ENCODE measurements at places on chromosomes 4 and X.
A peak's percentile ranks its signal among the peaks of the same experiment; 100 is the strongest.

DNA sequence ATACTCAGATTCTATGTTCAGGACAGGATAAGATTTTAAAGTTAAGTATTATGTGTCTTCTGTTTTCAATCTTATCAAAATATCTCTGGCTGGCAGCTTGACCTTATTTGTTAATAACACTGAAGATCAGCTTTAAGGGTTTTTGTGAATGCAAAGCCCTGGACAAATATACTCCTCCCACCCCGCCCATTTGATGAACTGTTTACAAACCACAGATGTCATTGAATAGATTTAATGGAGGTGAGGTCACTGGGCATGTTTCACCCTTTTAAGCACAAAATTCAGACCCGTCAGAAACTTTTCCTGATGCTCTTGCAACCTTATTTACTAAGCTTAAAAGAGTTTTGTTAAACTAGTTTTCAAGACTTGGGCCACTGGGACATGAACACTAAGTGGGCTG lies 10.1 kb upstream of the CXCL8 start:
- DNase-seq, result no peak

DNA sequence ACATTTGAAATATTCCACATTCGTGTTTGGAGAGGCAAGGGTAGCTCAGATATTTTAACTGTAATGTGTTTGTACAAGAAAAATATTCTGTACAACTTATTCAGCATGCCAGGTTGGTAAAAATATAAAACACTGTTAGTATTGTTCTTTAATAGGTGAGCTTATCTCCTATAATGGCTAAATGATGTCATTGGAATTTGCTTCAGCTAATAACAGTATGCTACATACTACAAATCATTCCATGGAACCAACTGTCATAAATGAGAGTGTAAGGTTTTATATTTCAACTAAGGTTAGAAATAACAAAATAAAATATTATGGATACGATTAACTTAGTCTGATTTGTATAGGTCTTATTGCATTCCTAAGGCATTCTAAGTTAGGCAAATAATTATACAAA lies 206.6 kb downstream of the ADGRL3 start:
- DNase-seq, result no peak

- peak; percentile 91 for DNase-seq
Measured at GRCh38 chrX:11341274-11342201, 48.3 kb downstream of the AMELX start.

DNA sequence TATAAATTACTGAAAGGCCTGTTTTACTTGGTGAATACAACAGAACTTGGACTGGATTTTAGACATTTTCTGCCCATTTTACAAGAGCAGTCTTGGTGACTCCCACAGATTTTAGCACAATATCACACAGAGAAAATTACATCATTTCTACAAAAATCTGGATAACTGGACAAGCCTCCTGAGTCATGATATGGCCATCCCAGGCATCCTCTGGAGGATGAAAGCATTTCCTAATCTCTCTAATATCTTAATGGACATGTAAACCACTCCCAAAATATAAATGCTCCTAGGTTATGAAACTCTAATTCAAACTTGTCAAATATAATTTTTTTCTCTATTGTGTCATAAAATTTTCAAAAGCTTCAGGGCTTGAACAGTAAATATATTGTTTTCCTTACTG lies 1170.8 kb upstream of the PCDH7 start:
- no peak for DNase-seq

GRCh38 chrX:154731881-154732280 lies 19.0 kb downstream of the GAB3 start:
- DNase-seq, result peak; percentile 69

- DNase-seq, result no peak
Measured at GRCh38 chrX:916230-916599, 285.6 kb downstream of the SHOX start.
